ENCODE measurements at places on chromosomes 6 and 20.
A peak's percentile ranks its signal among the peaks of the same experiment; 100 is the strongest.

DNA sequence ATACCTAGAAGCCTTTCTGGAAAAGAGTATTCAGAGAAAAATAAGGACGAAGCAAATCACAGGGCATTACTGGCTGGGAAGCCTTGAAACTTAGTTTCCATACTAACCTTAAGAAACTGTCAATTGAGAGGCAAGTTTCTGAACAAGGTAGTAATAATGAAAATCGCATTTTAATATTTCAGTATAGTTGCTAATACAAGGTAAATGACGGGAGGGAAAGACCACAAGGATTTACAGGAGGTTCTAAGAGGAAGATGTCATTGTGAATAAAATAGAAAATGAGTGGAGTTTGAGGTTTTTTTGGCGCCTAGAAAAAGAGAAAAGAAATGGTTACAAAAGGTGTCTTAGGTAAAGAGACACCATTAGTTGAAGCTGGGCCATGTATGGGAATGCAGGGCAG, 53.9 kb upstream of the AIG1 start:
- H3K27me3 ChIP-seq, result no peaks in the 10 kb centered on the region
- no peaks in the 10 kb centered on the region for H3K36me3 ChIP-seq
- no peaks in the 10 kb centered on the region for H3K4me1 ChIP-seq
- H3K4me3 ChIP-seq, result no peak overlapping the region
- no peak overlapping the region for H3K27ac ChIP-seq

DNA sequence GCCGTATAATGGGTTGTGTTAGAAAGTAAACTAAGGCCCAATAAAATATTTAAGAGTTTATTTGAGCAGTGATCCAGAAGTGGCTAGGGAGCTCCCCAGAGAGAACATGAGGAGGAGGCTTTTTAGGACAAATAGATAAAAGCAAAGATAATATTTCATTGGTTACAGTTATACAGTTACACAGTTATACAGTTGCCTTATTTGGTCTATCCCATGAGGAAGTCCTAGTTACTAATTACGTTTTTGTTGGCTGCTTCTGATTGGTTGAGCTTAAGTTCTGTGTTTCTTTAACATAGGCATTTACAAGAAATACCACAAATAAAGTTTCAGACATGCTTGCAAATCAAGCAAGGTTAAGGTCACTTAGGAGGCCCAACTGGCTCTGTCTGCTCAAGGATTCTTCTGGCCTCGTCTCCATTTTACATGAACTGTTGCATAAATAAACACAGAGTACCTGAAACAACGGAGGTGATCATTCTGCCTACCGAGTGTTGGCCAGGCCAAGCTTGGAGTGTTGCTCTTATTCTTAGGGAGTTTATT, 7.0 kb downstream of the UBD start:
- no peak for DNase-seq
- H3K27ac ChIP-seq, result no peak overlapping the region
- no peaks in the 10 kb centered on the region for H3K36me3 ChIP-seq
- peaks cover 11% of the 10 kb centered on the region for H3K4me1 ChIP-seq

GRCh38 chr6:6826961-6827360, 238.4 kb downstream of the LY86 start:
- H3K27ac ChIP-seq, result no peak overlapping the region
- no peak for DNase-seq
- no peaks in the 10 kb centered on the region for H3K36me3 ChIP-seq
- no peaks in the 10 kb centered on the region for H3K27me3 ChIP-seq
- H3K4me3 ChIP-seq, result no peak overlapping the region
- no peaks in the 10 kb centered on the region for H3K4me1 ChIP-seq

- peak overlapping the region; percentile 84 for H3K4me3 ChIP-seq
- no peaks in the 10 kb centered on the region for H3K27me3 ChIP-seq
- no peaks in the 10 kb centered on the region for H3K36me3 ChIP-seq
Observed at GRCh38 chr6:34696189-34696738, 303 bp downstream of the ILRUN start.

DNA sequence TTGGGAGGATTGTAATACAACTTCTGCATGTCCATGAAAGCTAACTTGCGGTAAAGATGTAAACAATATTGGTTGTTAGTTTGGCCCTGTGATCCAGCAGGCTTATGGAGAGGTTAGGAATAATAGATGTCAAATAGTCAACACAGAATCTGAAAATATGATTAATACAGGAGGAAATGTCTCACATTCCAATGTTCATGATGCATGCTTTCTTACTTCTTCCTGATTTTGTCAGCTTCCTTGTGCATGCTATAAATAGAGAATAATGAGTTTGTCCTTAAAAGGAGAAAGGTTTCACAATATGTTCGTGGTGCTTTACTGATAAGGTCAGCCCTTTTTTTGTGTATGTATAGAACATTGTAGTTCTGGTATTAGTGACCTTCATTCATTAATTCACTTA, 136.7 kb downstream of the MMUT start:
- H3K27me3 ChIP-seq, result no peaks in the 10 kb centered on the region
- H3K36me3 ChIP-seq, result no peaks in the 10 kb centered on the region
- H3K4me1 ChIP-seq, result no peaks in the 10 kb centered on the region
- DNase-seq, result no peak
- H3K27ac ChIP-seq, result no peak overlapping the region
- H3K4me3 ChIP-seq, result no peak overlapping the region

DNA sequence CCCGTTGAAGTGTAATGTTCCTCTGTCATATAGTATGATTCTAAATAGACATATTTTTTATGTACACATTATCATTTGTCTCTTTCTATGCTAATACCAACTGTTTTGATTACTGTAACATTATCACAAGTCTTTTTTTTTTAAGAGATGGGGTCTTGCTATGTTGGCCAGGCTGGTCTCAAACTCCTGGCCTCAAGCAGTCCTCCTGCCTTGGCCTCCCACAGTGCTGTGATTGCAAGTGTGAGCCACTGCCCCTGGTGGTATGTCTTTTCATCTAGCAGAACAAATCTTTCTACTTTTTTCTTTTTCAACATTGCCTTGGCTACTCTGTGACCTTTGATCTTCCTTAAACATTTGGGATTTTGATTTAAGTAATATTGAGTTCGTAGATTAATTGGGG, 57.7 kb downstream of the SLX4IP start:
- H3K27me3 ChIP-seq, result no peaks in the 10 kb centered on the region
- DNase-seq, result no peak
- H3K4me3 ChIP-seq, result no peak overlapping the region
- H3K4me1 ChIP-seq, result peaks cover 16% of the 10 kb centered on the region
- H3K36me3 ChIP-seq, result no peaks in the 10 kb centered on the region
- no peak overlapping the region for H3K27ac ChIP-seq

- no peak overlapping the region for H3K27ac ChIP-seq
- peaks cover 6% of the 10 kb centered on the region for H3K4me1 ChIP-seq
- no peak overlapping the region for H3K4me3 ChIP-seq
Observed at GRCh38 chr6:5896476-5897200, 110.1 kb downstream of the NRN1 start.

DNA sequence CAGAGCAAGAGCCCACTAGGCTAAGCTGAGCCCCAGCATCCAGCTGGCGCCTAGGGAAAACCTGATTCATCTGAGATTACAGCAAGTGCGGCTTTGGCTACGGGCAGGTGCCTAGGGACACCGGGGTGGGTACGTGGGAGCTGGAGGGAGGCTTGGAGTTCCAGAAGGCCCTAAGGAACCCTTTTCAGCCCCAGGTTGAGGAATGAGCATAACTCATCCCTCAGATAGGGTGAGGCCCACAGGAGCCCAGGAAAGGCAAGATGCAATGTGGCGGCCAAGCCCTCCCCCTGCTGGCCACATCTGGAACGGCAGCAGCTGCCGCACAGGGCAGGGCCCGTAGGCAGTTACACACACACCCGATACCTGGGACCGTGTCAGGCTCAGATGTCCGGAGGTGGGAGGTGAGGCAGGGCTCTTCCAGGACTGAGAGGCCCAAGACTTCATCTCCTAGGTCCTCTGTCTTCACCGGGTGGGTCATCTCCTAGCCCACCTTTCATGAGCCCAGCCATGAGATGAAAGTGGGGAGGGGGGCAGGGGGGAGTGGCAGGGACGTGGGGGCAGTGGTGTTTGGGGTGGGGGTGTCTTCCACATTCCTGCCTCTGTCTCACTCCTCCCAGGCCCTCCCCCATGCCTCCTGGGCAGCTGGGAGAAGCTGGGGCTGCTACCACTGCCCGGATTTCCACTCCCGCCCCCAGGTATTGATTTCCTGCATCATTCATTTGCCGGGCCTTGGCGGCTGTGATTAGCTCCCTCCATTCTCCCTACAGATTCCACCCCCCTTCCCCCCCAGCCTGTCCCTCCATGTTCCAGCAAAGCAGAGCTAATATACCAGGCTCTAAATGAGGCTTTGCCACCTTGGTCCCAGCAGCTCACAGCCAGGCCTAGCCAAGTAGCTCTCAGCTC, 5.5 kb downstream of the MDGA1 start:
- no peak overlapping the region for H3K27ac ChIP-seq
- peak; percentile 66 for DNase-seq
- H3K4me3 ChIP-seq, result no peak overlapping the region
- H3K4me1 ChIP-seq, result peaks cover 15% of the 10 kb centered on the region
- H3K36me3 ChIP-seq, result no peaks in the 10 kb centered on the region

DNA sequence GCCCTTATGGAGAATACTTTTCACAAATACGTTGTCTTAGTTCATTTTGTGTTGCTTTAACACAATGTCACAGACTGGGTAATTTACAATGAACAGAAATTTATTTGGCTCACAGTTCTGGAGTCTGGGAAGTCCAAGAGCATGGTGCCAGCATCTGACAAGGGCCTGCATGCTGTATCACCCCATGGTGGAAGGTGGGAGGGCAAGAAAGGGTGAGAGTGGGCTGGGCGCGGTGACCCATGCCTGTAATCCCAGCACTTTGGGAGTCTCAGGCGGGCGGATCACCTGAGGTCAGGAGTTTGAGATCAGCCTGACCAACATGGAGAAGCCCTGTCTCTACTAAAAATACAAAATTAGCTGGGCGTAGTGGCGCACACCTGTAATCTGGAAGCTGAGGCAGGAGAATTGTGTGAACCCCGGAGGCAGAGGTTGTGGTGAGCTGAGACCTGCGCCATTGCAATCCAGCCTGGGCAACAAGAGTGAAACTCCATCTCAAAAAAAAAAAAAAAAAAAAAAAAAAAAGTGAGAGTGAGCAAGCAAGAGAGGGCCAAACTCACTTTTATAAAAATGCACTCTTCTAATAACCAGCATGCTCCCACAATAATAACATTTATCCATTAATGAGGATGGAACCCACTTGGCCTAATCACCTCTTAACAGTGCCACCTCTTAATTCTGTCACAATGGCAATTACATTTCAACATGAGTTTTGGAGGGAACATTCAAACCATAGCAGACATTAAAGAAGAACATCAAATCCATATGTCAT, 36.1 kb downstream of the NCOA7 start:
- H3K4me3 ChIP-seq, result no peak overlapping the region
- H3K36me3 ChIP-seq, result no peaks in the 10 kb centered on the region
- DNase-seq, result no peak
- H3K4me1 ChIP-seq, result peaks cover 30% of the 10 kb centered on the region
- H3K27ac ChIP-seq, result no peak overlapping the region
- H3K27me3 ChIP-seq, result no peaks in the 10 kb centered on the region

DNA sequence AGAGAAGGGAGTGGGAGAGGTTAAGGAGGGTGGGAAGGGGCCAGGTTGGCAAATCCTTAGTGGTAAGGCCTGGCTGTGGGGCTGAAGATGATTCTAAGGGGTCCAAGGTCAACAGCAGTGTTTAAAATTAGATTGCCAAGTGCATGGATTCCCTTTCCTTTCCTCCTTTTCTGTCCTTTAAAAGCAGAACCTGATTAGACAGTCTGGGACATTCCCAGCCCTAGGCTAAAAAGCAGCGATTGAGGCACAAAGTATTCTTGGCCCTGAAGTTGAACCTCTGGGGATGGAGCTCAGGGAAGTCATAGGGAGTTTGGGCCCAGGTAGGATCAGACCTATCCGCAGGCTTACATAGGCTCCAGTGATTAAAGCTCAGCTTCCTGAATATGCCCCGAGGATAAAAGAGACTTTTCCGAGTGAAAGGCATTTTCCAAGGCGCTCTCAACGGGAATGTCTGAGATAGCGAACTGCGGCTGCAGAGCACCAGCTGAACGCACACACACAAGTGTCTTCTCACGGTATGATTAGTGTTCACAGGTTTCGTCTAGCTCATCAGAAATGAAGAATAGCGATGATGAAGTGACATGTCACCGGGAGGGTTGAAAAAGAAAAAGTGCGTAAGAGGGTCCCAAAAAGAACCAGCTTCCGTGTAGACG, 787 bp upstream of the CARMIL1 start:
- no peaks in the 10 kb centered on the region for H3K27me3 ChIP-seq
- no peak for DNase-seq
- peaks cover 7% of the 10 kb centered on the region for H3K4me1 ChIP-seq
- no peak overlapping the region for H3K27ac ChIP-seq
- H3K36me3 ChIP-seq, result no peaks in the 10 kb centered on the region

DNA sequence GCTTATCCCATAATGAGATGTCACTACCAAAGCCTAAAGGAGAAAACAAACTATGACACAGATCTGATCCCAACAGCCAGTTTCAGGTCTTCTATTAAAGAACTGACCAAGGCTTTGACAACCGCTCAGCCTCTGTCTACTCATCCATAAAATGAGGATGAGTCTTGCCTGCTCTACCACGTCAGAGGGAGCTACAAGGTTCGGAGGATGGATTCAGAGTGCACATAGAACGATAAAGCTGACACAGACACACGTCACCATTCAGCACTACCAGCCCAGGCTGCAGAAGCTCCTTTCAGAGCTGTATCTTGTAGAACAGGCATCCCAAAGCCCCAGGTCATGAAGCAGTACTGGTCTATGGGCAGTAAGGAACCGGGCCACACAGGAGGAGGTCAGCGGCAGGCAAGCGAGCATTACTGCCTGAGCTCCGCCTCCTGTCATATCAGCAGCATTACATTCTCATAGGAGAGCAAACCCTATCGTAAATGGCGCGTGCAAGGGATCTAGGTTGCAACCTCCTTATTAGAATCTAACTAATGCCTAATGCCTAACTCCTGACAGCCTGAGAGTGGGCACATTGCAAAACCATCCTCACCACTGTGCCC, 25.1 kb downstream of the KIF16B start:
- no peaks in the 10 kb centered on the region for H3K4me1 ChIP-seq
- no peak overlapping the region for H3K4me3 ChIP-seq
- DNase-seq, result no peak
- H3K36me3 ChIP-seq, result no peaks in the 10 kb centered on the region

DNA sequence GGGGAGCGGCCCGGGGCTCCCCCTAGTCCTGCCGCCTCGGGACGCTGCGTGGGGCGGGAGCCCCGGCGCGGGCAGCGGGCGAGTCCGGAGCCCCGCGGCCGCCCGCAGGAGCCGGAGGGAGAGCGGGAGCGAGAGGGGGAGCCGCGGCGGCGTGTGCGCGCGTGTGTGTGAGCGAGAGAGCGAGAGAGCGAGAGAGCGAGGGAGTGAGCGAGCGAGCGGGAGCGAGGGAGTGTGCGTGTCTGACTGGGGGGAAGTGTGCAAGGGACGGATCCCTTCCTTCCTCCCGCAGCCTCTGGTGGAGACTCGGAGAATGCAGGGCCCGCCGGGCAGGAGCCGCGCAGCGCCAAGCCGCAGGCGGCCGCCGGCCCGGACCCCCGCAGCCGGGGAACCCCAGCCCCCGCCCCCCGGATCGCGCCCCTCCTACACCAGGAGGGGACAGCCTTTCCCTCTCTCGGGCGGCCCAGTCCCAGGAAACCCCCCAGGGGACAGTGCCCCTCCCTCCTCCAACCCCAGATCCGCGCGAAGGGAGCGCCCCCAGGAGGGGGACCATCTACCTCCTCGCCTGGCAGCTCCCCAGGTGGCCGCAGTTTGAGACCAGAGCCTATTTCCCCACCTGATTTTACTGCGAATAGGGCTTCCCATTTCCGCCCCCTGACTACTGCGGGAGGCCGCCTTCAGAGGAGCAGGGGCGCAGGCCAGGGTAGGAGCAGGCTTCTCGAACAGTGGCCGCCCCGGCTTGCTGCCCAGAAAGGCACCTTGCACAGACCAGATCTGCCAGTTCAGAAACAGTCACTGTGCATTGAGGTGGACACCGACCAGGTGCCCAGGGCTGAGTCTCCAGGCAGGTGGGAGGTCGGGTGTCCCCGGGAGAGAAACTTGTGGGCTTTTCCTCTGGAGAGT, at the start of gene CDH22:
CDH22 (minus strand) TSS at position 241 of the 900 bp plus-strand sequence. CDS start 57,204 bp downstream, outside the sequence.
- no peaks in the 10 kb centered on the region for H3K36me3 ChIP-seq
- no peak for DNase-seq
- no peak within 1 kb of the TSS for H3K27ac ChIP-seq
- H3K4me3 ChIP-seq, result no peak within 1 kb of the TSS
- peaks cover 11% of the 10 kb centered on the region for H3K4me1 ChIP-seq
